IMR-90 (cell line): ENCODE measurements at places on chromosomes 16 and 17. TPM values are rescaled to one million over a fixed set of nuclear protein-coding genes. Genes with fewer than 3 reads are reported as not detected.

The PROCA1 gene
- 0.28 and 0.36 TPM in 2 replicates for total RNA-seq

The RFWD3 gene
- 27.6 and 28.3 TPM in 2 replicates for total RNA-seq

- no peak for DNase-seq
These were observed 178.7 kb downstream of the KATNIP start for GRCh38 chr16:27728691-27729090.

DNA sequence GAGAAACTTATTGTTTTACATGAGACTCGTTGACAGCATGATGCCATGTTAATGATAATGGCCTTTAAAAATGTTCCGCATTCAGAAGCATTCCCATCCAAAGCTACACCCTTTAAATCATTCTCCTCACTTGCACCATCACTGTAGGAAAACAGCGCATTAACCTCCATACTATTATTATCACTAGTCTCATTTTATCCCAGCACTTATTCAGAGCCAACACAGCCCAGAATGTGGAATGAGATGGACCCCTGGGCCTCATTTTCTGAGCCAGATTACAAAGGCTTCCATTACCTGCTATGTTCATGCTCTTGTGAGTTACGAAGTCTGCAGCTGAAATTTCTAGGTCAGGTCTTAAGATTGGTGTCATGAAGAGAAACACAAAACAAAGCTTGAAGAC, 159.4 kb downstream of the HS3ST3A1 start:
- no peak for DNase-seq

The IL21R gene
- 0.72 and 0.83 TPM in 2 replicates for total RNA-seq

The NLRP1 gene
- 134 and 172 TPM in 2 replicates for total RNA-seq

- peak; percentile 59 for DNase-seq
These were observed 9.4 kb downstream of the CWC25 start for GRCh38 chr17:38815576-38816193.

GRCh38 chr16:66580605-66581209, 1.4 kb downstream of the CMTM2 start:
- peak; percentile 87 for DNase-seq

The KRTAP2-1 gene
- total RNA-seq, result not detected in 2 replicates

The IRX5 gene
- not detected in 2 replicates for total RNA-seq

DNA sequence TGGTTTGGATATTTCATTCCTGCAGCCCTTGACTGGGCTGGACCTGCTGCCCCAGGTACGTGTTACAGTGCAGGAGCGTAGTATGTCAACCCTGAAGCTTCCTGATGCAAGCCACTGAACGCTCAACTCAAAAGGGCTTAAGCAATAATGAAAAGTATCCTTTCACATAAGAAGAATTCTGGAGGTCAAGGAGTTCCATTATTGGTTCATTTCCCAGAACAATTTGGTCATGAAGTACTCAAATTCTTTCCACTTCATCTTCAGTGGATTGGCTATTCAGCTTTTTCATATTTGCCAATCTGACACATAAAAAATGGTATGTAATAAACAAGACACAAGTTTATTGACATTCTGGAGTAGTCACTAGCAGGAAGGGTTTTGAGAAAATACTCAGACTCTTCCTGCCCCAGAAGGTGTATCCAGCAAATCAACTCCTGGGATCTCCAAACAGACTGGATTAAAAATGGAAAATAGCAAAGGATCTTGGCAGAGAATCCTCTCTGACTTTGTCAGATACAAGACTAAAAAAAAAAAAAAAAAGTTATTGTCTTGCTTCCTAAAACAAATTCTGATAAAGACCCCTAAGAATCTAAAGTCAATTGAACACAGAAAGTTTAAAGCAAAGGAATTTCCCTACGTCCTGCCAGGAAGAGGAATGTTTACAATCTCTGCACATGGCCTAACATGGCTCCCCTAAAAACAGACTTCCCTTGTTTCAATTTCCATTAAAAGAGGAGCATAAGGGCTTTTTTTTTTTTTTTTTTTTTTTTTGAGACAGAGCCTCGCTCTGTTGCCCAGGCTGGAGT, 37.5 kb upstream of the WSB1 start:
- peak; percentile 86 for DNase-seq

GRCh38 chr16:30113711-30114333, 485 bp upstream of the GDPD3 start:
- DNase-seq, result peak; percentile 20

- DNase-seq, result no peak
These were observed 1.5 kb downstream of the HLF start for GRCh38 chr17:55266051-55266957.

DNA sequence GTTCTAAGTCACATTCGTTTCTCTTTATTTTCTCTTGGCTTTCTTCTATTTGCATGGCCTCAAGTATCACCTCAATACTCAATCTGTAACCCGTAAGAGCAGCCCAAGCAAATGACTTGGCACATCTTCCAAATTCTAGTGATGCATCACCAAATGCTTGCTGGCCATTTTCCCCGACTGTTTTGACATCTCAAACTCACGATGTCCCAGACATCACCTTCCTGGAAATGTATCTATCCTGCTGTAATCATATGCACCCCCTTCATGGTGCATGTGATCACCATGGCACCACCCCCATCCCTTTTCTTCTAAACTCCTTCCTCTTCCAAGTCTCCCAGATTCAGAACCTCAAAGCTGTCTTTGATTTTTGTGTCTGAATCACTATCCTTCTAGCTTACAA, 24.0 kb upstream of the ABCA5 start:
- DNase-seq, result no peak

GRCh38 chr17:57142925-57143324, 57.9 kb downstream of the AKAP1 start:
- no peak for DNase-seq

DNA sequence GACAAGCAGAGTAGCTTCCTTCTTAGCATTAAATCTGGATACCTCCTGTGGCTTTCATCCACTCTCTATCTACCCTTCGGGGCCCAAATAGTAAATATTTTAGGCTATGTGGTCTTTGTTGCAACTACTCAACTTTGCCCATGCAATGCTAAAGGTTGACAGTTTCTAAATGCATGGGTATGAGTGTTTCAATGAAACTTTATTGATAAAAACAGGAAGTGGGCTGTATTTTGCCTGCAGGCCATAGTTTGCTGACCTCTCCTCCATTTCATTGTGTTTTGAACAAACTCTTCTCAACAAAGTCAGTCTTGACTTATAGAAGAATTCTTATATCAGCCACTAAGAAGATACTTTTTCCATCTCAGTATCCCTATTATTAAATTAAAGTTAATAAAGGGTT, 34.1 kb downstream of the ACSM2A start:
- no peak for DNase-seq

DNA sequence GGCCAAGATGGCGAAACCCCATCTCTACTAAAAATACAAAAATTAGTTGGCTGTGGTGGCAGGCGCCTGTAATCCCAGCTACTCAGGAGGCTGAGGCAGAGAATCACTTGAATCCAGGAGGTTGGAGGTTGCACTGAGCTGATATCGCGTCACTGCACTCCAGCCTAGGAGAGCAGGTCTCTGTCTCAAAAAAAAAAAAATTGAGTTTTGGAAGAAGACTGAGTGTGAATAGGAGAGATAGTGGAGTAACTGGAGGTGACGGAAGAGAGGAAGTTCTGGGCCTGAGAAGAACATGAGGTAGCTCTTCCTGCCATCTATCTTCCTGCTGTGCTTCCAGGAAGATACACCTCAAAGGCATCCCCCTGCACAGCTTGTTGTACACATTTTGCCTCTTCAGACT, 11.4 kb downstream of the HOXB1 start:
- DNase-seq, result no peak

- DNase-seq, result no peak
These were observed 16.5 kb upstream of the CLEC18C start for GRCh38 chr16:70157105-70157476.

The FOXL1 gene
- total RNA-seq, result 15.2 and 23.9 TPM in 2 replicates

The KIF2B gene
- total RNA-seq, result not detected in 2 replicates

DNA sequence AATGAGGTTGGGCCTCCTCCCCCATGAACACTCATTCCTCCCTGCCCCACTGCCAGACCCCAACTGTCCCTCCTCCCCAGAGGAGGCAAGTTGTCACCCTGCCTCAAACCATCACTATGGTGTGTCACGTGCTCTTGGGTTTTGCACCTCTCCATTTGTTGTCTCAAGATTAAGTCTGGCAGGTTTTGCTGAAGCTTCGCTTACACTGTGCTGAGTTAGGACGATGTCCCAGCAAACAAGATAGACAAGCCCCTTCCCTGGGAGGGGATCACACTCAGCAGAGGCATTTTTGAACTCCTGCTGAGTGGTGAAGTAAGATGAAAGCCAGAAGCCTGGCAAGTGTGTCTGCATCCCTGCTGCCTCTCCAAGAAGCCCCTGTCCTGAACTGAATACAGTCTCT, 78.3 kb downstream of the CBLN1 start:
- DNase-seq, result no peak

The ABCC12 gene
- under 0.01 TPM in 2 replicates for total RNA-seq

- DNase-seq, result no peak
These were observed 23.5 kb downstream of the LGALS3BP start for GRCh38 chr17:78956254-78956653.

GRCh38 chr17:78257810-78258322, 26.4 kb downstream of the TMEM235 start:
- peak; percentile 13 for DNase-seq

GRCh38 chr16:9406038-9406712, 314.7 kb downstream of the HAPSTR1 start:
- no peak for DNase-seq

The ZDHHC1 gene
- total RNA-seq, result 1.7 and 2.0 TPM in 2 replicates

GRCh38 chr17:79988185-79988971, 47.3 kb downstream of the TBC1D16 start:
- peak; percentile 89 for DNase-seq

DNA sequence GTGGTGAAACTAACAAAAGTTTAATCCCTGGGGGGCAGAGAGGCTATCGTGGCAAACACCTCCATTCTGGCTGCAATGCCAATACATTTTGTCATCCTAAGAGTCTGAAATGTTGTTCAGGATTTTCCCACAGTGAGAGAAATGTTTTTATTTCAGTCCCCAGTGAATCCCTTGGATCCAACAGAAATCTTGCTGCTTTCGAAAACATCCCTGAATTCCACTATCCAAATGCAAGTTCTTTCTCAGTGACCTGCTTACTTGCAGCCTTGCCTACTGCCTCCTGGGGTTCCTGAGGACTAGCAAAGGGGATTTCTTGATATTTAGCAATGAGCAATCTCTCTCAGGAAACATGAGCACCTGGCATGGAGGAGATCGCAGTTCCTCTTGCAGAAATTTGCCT, 202.1 kb upstream of the IRX3 start:
- no peak for DNase-seq

The CD79B gene
- total RNA-seq, result not detected in 2 replicates

The EVPLL gene
- total RNA-seq, result not detected in 2 replicates

- DNase-seq, result peak; percentile 70
These were observed 31.2 kb downstream of the CTU2 start for GRCh38 chr16:88737298-88738150.

GRCh38 chr17:14756479-14756878, 455.6 kb downstream of the HS3ST3B1 start:
- DNase-seq, result no peak

The SEBOX gene
- total RNA-seq, result not detected in 2 replicates

DNA sequence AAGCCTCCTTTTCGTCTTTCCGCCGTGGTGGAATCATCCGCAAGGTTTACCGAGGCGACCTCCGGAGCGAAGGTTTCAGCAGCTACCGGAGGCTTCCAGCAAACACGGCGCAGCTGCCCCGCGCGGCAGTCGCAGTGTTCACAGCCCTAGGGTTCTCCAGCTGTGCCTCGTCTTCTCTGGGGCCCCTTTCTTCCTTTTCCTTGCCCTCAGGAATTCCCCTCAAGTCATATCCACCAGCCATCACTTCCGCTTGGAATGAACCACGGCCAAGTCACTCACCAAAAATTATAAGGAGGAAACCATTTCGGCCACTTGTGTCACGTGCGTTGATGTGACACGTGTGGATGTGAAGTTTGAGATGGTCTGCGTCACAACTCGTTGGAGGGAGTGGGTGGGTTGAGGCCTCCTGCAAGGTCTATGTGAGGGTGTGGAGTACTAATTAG, 636 bp upstream of the ERN1 start:
- peak; percentile 80 for DNase-seq

DNA sequence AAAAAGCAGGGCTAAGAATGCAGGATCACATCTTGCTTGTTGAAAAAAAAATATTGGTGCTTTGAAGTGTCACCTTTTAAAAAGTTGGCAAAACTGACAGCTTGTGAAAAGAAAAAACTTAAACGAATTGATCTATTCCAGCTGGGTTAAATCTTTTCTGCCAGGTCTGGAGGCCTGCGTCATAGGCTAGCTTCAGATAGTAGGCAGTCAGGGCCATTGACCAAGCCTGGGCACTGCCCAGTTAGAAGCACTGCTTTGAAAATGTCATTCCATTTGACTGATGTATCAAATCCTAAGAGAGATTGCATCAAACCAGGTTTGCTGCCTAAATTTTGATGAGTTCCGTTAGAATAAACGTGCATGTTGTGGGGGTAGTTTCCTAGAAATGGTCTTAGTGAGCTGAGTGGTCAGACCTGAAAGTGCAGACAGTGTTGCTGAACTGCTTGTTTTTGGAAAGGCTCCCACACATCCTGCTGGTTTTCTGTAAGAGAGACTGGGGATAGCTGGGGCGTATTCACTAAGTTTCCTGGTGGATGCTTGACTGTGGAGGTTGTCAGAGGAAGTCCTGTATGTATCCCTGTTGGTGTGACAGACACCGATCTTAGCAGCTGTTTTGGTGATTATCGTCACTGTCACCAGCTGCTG, 38.8 kb downstream of the NUP88 start:
- DNase-seq, result no peak

- DNase-seq, result no peak
These were observed 568 bp downstream of the GAS2L2 start for GRCh38 chr17:35752471-35752870.

The METTL2A gene
- 24.6 and 28.9 TPM in 2 replicates for total RNA-seq

DNA sequence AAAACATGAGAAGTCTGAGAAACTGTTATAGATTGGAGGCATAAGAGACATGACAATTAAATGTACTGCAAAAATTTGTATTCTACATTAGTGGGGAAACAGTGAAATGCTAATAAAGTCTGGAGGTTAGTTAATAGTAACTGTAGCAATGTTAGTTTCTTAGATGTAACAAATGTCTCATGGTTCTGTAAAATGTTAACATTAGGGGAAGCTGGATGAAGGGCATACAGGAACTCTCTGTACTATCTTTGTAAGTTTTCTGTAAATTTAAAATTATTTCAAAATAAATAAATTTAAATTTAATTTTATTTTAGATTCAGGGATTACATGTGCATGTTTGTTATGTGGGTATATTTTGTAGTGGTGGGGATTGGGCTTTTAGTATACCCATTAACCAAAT, 70.0 kb upstream of the IRX6 start:
- DNase-seq, result no peak

The PRR14 gene
- 1.4 and 2.2 TPM in 2 replicates for total RNA-seq

DNA sequence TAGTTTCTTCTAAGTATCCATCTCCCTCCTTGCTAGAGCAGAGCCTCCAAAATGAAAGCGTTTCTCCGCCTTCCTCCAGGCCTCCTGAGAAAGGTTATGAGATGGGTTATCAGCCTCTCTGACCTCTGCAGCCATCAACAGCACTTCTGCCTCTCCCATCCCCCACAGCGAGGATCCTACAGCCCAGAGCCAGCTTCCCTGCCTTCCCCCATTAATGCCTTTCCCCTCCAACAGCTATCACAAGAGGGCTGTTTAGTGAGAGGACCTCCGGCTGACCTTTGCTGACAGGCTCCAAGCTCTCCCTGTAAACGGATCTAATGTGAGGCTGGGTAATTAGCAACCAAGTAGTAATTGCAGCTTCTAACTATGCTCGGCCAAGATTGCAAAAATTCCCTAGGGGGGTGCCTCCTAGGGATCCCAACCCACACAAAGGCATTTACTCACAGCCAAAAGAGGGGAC, 55.8 kb downstream of the ZFHX3 start:
- DNase-seq, result no peak
